ENCODE measurements at places on chromosomes 6 and 20. TPM values are rescaled to one million over a fixed set of nuclear protein-coding genes. Genes with fewer than 3 reads are reported as not detected.

Gene PPP1R14C
- 0.29 TPM for total RNA-seq

Gene SLC17A4
- not detected for total RNA-seq

Gene BMP2
- 20.7 TPM for total RNA-seq

Gene TMEM14C
- 133 TPM for total RNA-seq

Gene HFE
- total RNA-seq: 20.7 TPM

Gene TAAR2
- not detected for total RNA-seq

Gene CST1
- 0.50 TPM for total RNA-seq

Gene DTNBP1
- total RNA-seq: 10.8 TPM

Gene C6orf132
- 0.29 TPM for total RNA-seq

Gene CRNKL1
- 39.7 TPM for total RNA-seq

Gene RRAGD
- total RNA-seq: 1.3 TPM

Gene GHRH
- not detected for total RNA-seq

Gene WFDC13
- total RNA-seq: not detected

Gene DZANK1
- 1.3 TPM for total RNA-seq

Gene DEF6
- total RNA-seq: 0.87 TPM

Gene HM13
- total RNA-seq: 65.9 TPM

Measured in smooth muscle cell of trachea (primary cell).